ENCODE measurements at places on chromosomes 5 and 9. TPM values are rescaled to one million over a fixed set of nuclear protein-coding genes. Genes with fewer than 3 reads are reported as not detected.

- DNase-seq: no peak
Observed at GRCh38 chr5:164735334-164735733, 1229.9 kb downstream of the MAT2B start.

DNA sequence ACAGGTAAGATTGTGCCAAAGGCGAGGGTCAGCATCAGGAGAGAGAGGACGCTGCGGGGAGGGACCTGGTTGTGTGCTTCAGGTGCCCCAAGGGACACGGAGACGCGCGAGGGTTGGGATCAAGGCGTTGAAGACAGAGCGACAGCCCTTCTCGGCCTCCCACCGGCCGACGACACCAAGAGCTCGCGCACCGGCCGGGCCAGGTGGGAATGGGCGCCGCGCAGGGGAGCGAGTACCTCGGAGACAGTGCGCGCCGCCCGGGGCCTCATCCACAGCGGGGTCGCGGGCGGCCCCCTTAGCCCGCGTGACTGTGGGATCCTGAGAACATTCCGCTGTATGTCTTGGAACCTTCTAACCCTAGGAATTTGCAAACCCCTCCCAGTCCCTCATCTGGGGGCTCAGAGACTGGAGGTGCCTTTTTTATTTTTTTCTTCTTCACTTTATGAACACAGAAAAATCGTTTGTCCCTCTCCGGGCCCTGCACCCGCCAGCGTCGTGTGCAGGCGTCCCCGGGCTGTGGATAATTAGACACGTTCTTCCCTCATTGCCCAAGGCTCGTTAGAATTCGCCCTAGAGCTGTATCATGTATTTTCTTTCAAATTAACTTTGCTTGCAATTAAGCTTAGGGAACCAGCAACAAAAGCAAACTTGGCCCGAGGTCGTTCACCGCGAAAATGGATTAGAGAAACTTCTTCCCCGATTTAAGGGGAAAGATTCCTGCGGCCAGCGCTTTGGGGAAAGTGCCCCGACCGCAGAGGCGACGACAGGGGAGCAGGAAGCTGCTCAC, 4.8 kb downstream of the FOXE1 start:
- DNase-seq: no peak

DNA sequence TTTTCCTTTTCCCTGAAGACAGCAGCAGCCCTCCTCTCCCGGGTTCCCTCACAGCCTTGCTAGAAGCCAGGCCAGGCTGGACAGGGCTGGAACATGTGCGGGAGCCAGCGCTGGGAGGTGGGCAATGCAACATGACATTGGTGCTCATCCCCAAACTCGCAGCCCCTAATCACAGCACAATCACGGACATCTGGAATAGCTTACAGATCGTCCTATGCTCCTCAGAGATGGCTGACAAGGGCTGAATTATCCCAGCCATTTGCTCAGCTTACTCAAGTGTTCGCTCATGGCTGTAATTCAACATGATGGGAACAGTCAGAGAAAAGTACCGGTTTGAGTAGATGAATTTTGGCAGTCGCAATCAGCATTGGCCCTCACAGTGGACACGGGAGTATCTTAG, 49.8 kb downstream of the FSTL4 start:
- no peak for DNase-seq

DNA sequence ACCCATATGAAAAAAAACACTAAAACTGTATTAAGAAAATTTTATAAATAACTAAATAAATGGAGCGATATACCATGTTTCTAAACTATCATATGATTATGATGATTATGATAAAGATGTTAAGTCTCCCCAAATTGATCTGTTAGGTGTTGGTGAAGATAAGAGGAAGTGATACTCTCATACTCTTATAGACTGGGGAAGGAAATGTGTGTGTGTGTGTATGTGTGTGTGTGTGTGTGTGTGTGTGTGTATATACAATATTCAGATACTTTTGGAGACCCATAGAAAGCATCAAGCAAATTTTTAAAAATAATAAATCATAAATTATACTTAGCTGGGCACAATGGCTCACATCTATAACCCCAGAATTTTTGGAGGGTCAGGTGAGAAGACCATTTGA, 62.9 kb downstream of the TMEM232 start:
- no peak for DNase-seq

DNA sequence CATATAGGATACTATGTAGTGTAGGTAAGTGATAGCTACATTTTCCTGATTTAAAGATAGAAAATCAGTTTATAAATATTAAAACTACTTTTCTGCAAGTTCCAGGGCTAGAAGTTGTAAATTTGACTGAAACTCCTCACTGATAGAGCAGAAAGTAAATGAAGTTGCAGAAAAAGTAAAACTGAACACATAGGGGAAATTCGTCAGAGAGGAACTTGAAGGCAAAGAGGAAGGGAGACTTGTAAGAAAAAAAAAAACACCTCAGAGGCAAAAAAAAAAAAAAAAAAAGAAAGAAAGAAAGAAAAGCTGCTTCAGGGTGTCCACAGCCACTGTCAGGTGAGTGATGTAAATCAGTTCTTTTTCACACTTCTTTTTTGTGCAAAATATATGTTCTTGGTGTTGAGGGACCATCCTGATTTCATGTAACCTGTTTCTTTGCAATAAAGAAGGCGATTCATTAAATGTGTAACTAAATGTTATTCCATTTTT, 336.2 kb upstream of the ZNF462 start:
- DNase-seq: no peak

- DNase-seq: no peak
Observed at GRCh38 chr5:38848637-38849036, 2.8 kb downstream of the OSMR start.

- DNase-seq: no peak
Observed at GRCh38 chr5:171581781-171582180, 162.3 kb downstream of the FGF18 start.

DNA sequence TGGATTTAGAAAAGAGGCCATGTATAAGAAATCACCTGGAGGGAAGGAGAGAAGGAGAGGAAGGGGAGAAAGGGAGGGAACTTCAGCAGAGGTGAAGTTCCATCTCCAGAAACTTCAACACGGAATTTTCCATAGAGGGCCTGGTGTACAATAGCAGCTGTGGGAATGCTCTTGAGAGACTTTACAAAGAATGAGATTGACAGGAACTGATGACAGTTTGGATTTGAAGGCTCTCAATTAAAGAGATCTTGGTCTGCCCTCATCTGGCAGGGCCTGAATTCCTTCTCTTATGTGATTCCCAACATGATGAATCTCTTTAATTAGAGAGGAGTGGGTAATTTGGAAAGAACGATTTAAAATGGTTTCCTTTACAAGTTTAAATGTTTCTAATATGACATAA, 143.5 kb downstream of the MLLT3 start:
- peak; percentile 90 for DNase-seq

GRCh38 chr5:18984559-18985080, 1003.4 kb downstream of the CDH18 start:
- DNase-seq: no peak

DNA sequence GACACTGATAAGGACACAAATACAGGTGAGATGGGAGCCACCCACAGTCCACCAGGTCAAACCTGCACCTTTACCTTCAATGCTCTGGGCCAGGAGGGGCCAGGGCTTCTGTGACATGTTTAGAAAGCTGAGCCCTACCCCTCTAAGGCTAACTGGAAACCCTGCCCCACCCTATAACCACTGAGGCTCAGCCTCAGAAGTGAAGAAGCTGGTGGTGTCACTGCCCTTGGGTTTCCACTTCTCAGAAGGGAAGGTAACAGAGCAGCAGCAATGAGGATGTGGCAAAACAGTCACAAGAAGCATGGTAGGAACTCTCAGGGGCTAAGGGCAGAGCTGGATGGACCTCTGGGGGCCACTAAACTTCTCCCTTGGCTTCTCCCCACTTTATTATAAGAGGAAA, 6.0 kb downstream of the PDGFRB start:
- no peak for DNase-seq

DNA sequence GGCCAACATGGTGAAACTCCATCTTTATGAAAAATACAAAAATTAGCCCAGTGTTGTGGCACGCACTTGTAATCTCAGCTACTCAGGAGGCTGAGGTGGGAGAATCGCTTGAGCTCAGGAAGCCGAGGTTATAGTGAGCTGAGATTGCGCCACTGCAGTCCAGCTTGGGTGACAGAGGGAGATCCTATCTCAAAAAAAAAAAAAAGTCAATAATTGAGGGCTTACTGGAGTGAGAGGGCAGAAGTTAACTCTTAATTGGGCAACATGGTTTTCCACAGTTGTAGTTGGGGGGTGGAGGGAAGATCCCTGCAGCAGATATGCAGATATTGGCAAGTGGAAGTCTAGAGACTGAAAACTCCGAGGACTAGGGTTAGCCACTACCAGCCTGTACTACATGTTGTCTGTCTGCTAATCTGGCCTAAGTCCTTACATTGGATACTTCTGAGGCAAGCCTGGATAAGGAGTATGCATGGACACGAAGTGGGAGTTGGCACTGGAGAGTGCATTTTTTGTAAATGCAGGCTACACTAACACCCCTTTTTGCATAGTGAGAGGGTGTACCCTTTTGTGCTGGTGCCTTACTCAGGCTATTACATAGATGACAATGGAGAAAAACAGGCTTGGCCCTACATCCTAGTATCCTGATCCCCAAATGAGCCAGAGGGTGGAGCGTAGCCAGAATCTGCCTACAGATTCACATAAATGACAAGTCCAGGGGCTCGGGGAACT, 89.0 kb upstream of the NIPBL start:
- no peak for DNase-seq

DNA sequence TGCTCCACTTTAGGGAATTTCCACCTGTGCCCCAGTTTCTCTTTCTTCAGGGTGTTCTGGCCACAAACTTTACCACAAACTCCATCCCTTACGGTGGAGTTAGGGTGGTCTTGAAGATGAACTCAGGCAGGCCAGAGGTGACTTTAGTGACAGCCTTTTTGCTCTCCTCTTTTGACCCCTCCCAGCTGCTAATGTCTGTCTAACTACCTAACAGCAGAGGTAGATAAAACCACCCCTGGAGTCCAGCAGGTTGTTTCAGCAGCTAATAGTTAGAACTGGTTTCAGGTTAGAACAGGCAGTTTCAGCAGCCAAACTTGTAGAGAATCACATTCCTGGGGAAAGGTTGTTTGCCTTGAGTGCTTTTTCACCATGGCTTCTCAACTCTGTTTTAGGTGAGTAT, 971.3 kb upstream of the CDH18 start:
- no peak for DNase-seq

DNA sequence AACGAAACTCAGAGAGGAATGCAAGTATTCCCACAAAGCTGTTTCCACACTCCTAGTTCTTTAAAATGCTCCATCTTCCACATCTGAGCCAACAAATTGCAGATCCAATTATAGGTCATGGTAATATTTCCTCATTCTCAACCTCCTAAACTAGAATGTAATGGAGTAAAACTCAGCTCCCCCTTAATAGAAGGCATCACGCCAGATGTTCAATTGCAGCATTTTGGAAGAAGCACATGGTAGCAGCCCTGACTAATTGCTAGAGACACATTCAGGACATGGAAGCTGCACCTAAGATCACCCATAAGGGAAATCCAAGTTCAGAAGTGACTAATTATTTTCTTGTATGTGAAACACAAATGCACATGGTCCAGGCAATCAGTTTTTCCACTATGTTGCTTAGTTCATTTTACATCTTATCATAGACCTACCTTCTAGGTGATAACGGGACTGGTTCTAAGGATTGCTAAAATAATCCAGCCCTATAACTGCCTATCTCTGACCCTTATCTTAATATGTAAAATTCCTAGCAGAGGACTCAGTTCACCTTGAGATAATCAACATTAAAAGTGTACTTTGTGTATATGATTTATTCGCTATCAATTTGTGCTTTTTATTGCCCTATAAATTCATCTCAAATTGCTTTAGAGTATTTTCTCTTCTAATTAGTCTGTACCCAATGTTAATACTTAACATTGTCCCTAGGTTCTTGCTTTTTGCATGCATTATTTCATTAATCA, 75.1 kb downstream of the GABRB2 start:
- DNase-seq: no peak

GRCh38 chr5:141638771-141639170, 2.0 kb downstream of the RELL2 start:
- DNase-seq: no peak

GRCh38 chr5:82601861-82602260, 323.7 kb upstream of the RPS23 start:
- DNase-seq: no peak

- DNase-seq: no peak
Observed at GRCh38 chr9:68446836-68447235, 90.4 kb downstream of the PGM5 start.

- DNase-seq: peak; percentile 22
Observed at GRCh38 chr9:109499631-109500410, 1.7 kb upstream of the PTPN3 start.

GRCh38 chr5:119398727-119399466, 43.1 kb downstream of the TNFAIP8 start:
- DNase-seq: peak; percentile 87

- no peak for DNase-seq
Observed at GRCh38 chr5:54577528-54577927, 60.0 kb downstream of the SNX18 start.

GRCh38 chr5:79619854-79620253, 7.6 kb downstream of the TENT2 start:
- DNase-seq: no peak

DNA sequence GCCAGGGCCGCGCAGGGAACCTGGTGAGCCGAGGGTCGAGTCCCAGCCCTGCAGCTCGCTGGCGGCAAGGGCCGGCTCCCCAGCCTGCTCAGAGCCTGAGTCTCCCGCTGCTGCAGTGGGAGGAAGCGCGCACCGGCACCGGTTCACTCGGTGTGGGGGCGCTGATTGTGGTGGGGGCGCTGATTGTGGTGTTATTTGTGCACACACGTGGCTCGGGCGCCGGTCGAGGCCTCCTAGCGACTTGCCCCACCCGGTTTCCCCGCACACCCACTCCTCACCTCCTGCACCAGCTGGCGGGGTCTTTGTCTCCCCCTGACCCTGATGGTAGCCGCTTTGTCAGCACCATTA, 266.7 kb downstream of the NSG2 start:
- DNase-seq: no peak

DNA sequence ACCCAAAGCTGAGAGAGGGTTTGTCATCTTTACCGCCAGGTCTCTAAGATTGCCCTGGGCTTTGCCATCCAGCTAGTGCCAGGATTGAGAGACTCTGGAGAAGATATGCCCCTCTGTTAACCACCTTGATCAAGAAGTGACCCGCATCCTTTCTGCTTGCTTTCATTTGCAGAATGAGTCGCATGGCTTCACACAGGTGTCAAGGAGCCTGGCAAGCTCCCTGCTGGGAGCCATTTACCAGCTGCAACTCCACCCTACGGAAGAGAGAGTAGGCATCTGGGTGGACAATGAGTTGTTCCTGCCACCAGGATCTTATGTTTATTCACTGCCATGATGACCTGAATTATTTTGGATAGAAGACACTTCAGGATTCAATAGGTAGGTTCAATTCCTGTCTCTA, 43.0 kb downstream of the HSD17B3 start:
- DNase-seq: no peak

Gene CHSY3
- total RNA-seq: 12.8 TPM

Gene RNF180
- 5.8 TPM for total RNA-seq

Gene DMAC1
- total RNA-seq: 17.2 TPM

Gene KLF9
- 30.6 TPM for total RNA-seq

Gene PCDHA1
- total RNA-seq: 0.10 TPM

Gene POU5F2
- 0.29 TPM for total RNA-seq

Gene DBH
- total RNA-seq: 1.5 TPM

Gene GPR151
- not detected for total RNA-seq

Gene KIF20A
- total RNA-seq: 2.8 TPM

Gene MAST4
- 7.6 TPM for total RNA-seq

Gene RASEF
- not detected for total RNA-seq

Gene MGAT1
- total RNA-seq: 120 TPM

Gene LRRTM2
- total RNA-seq: not detected
